ENCODE measurements at places on chromosomes 2 and 18. TPM values are rescaled to one million over a fixed set of nuclear protein-coding genes. Genes with fewer than 3 reads are reported as not detected.

FAM237A gene
- not detected for polyA plus RNA-seq

RBFA gene
- polyA plus RNA-seq: 45.0 TPM

LYPD6B gene
- polyA plus RNA-seq: 37.2 TPM

CEBPZOS gene
- polyA plus RNA-seq: 65.4 TPM

MC4R gene
- polyA plus RNA-seq: 0.35 TPM

STARD6 gene
- polyA plus RNA-seq: not detected

BMP10 gene
- not detected for polyA plus RNA-seq

- no peak for DNase-seq
Observed at GRCh38 chr2:118249531-118249930, 161.3 kb downstream of the INSIG2 start.

DNA sequence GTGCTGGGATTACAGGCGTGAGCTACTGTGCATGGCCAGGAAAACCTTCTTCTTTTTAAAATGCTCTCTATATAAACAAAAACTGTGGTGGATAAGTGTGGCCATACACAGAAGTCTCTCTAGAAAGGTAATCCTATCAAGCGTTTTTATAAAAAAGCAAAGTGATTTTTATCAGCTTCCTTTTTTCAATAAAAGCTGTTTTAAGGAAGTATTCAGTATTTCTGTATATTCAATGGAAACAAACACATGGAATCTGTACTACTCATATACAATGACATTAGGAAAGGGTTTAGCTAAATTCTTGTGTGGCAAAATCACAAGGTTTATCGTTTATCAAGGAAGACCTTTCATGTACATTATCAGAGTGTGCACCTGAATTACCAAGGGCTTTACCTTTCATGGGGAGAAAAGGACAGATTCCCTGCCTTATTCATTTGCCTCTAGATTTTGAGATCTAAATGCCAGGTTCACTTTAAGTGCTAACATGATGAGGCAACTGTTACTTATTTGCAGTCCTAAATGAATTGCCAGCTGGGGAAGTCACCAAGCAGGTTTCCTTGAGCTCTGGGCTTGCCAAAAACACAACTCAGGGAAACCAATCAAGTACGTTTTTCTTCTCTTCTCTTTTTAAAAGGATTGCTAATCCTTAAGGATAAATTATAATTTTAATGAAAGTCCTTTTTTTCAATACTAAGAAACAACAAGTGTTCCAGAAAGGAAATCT is 70.8 kb downstream of the RTN4 start:
- DNase-seq: peak; percentile 38

GRCh38 chr2:95158891-95159619 is 593 bp downstream of the ZNF514 start:
- peak; percentile 25 for DNase-seq

DNA sequence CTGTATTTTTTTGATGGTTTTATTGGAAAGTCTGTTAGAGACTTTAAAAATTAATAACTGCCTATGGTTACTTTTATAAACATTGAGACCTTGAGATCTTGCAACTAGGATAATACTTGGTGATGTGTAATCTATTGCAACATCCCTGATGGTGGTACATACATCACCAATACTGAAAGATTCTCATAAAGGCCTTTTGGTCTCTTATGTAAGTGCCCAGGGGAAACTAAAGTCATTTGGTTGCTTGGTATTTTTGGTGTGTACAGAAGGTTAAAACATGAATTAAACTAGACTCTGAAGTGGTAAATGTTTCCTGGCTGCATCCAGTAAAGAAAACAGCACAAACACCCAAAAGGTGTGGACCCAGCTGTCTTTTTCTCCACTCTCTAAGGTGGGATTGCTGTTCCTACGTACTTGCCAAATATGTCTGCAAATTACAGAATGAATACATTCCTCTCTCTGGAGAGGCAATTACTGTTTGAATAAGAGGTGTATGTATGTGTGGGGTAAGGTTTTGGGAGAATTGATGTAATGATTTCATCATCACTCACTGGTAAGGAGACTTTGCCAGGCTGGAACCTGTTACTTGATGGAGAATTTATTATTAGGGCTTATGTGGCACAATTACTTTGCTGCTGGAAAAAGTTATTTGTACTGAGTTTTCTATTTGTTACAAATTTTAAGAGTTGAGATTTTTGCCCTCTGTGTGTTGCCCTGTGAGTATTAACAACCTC is 3.6 kb downstream of the B3GNT2 start:
- DNase-seq: no peak

GRCh38 chr2:19111354-19111753 is 247.1 kb downstream of the OSR1 start:
- no peak for DNase-seq

DNA sequence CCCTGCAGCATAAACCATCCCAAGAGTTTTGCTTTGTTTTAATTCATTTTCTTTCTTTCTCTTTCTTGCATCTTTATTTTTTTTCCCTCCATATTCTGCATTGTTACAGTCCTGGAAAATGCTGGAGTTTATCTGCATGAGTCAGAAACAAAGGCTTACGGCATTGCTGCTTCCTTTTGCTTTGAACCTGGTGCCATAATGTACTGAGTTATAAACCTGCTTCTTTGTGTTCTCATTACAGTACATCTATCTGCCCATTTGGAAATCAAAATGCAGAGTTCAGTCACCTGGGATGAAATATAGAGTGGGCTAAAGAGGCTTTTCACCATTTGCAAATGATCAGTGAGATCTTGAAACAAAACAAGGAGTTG is 1009.2 kb upstream of the FANCL start:
- DNase-seq: no peak

DNA sequence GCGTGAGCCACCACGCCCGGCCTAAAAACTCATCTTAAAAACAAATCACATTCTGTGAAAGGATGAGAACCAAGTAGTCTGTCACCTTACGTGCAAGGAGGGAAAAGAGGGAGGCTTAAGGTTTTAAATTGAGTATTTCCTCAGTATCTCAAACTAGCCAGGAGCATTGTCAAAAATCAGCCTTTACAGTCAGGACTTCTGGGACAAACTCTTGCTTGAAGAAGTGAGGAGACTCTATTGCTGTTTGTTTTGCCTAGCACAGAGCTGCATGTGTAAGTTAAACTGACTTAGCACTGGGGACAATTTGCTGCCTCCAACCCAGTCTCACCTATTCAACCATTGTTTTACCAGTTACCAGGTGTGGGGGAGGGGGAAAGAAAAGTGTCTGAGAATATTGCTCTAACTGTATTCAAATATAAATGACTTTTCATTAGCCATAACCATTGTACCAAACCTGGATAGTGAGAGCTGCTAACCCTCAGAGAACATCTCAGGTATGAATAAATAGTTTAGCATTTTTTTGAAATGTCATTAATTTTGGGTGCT is 3.6 kb downstream of the INO80D start:
- DNase-seq: no peak

GRCh38 chr18:7974200-7974874 is 407.2 kb downstream of the PTPRM start:
- DNase-seq: no peak

DNA sequence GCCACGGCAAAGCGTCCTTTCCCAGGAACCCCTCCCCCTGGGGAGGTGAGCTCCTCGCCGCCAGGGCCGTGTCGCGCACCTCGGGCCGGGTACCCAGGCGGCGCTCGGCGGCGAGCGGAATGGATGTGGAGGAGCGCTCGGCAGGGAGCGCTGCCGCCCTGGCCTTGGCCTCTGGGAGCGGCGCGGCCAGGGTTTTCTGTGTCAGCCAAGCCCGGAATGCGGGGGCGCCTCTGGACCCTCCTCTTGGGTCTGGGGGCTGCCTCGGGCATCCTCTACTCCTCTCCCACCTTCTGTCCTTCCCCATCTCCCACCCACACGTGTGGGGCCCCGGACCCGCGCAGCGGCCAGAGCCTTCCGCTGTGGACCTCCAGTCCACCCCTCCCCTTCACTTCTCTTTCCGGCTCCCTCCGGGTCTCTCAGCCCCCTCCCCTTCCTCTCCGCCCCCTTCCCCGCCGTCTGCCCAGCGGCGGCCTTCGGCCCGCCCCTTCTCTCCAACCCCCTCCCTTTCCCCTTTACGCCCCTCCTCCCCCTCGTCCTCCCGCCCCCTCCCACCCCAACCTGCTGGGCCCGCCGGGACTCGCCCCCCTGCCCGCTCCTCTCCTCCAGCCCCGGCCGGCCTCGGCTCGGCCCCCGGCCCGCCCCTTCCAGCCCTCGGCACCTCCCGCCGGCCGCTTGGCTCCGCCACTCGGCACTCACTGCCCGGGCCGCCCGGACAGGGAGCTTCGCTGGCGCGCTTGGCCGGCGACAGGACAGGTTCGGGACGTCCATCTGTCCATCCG is at the start of gene MERTK:
Gene MERTK (plus strand): TSS at position 684 of the 779 bp plus-strand sequence. CDS start 129 bp downstream, outside the sequence.
- peak; percentile 90 for DNase-seq

DNA sequence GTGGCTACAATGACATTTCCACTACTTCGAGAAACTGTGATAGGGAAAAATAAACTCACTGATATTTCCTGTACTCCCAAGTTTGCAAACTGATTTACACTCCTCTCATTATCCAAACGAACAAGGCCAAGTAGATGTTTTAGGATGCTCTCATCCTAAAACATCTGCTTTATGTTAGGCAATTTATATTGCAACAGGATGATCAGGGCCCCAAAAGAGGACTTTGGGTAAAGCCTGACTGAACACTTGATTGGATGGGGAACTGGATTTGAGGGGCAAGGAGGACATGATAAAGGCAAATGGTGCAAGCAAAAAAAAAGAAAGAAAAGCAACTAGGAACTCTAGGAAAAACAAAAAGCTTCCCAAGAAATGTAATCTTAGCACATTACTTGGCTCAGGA is 2.1 kb upstream of the HES6 start:
- no peak for DNase-seq

GRCh38 chr2:200795028-200795440 is 16.7 kb upstream of the BZW1 start:
- no peak for DNase-seq

- DNase-seq: no peak
Observed at GRCh38 chr2:68878071-68878711, 7.0 kb upstream of the BMP10 start.

DNA sequence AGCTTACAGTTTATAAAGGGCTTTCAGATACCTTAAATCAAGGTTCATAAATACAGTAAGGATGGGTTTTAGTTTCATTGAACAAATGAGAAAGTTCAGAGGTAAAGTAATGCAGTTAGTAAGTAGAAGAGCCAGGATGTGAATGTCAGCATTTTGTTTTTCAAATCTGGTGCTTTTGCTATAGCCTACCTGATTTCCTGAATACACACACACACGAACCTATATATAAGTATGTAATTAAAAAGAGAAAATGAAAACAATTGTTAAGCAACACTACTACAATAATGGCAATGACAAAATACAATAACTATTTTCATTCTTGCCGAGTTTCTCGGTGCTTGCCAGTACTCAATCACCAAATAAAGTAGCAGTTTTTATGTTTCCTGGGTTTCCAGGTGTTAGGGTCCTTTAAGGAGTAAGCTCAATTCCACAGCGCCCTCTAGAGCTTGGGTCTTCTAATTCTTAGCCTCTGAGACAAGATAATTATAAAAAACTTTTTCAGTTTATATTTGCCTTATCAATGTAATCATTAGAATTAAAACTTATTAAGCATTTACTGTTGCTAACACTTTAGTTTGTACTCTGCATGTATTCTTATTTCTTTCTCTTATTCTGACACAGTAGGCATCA is 512.9 kb upstream of the ACVR2A start:
- peak; percentile 12 for DNase-seq

GRCh38 chr18:43650426-43650825 is 373.1 kb upstream of the SYT4 start:
- DNase-seq: no peak

DNA sequence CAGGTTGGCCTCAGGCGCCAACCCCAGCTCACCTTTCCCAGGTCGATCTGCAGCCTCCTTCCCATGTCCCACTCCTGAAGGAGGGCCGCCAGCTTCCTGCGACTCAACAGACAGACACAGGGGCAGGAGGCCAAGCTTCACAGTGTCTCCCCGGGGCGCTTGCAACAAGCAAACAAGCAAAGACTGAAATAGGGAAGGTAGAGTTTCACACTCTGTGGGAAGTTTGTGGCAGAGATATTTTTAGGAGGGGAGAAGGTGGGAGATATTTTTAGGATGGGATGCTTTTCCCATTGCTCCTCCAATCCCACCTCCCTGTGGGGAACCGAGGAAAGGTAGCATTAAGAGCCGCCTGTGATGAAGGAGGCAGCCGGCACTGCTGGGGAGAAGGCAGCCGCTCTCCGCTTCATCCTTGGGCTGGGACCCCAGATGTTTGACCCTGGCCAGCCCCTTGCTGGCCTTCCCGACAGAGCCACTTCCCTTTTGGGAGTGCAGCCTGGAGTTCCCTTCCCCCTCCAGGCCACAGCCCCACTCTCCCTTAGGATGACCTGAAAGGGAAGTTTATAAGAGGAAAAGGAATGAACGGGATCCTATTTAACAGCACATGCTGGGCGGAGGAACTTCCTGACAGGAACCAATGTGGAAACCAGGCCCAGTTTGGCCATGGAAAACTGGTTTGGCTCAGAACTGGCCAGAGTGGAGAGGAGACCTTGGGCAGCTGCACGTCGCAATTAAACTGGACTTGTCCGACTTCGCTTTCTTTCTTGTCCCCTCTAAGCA is 142.2 kb upstream of the SMAD2 start:
- no peak for DNase-seq

- peak; percentile 56 for DNase-seq
Observed at GRCh38 chr18:9366126-9366714, 31.6 kb downstream of the TWSG1 start.

DNA sequence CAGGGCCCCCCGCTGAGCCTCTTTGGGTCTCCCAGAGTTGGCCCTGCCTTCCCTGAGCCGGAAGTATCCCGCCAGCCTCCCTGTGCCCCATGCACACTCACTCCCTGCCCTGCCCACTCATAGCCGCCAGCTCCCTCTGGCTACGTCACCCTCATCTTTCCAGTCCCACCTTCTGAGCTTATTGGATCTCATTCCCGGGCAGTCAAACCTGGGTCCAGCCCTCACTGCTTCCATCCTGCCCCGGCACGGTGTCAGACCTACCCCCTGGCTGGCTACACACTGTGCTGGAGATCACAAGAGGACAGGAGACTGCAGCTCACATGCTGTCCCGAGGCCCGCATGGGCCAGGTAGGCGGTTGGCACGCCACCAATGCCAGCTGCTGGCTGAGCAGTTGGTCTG is 147.2 kb downstream of the ASB1 start:
- no peak for DNase-seq

GRCh38 chr2:67346718-67347407 is 50.3 kb upstream of the ETAA1 start:
- DNase-seq: no peak

DNA sequence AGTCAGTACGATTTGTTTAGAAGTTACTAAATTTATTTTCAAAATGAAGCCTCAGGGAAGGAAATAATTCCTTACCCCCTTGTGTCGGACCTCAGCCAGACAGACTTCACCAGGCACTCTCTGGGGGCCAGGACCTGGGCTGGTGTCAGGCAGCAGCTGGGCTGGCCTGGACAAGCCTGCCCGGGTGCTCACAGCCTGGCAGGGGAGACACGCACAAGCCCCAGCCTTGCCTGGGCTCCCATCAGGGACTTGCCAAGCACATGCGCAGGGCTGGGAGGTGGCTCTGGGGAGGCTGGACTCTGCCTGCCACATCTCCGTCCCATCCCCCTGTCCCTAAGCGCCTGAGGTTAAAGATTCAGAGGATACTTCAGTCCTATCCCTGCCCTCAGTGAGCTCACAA is 56.8 kb upstream of the HS6ST1 start:
- no peak for DNase-seq
